Mesothelial cell of epicardium (in vitro differentiated cells): ENCODE measurements at places on chromosomes 7 and 10. TPM values are rescaled to one million over a fixed set of nuclear protein-coding genes. Genes with fewer than 3 reads are reported as not detected.
A peak's percentile ranks its signal among the peaks of the same experiment; 100 is the strongest.

GRCh38 chr7:156816943-156817572 lies 75.9 kb downstream of the LMBR1 start:
- no peak for DNase-seq

DNA sequence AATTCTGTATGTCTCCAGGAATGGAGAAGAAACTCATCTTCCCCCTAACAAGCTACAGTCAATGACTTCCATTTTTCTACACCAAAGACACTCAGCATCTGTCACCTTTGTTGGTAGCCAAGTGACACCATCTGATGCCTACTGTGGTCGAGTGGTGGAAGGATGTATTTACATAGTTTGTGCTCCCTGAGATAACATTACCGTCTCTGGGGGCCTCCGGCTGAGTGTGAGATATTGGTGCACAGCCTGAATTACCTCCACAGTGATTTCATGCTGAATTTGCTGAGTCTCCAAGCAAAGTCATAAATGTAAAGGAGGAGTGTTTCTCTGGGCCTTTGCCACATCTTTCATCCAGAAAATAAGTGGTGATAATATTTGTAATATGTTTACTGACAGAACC lies 114.0 kb downstream of the GRID1 start:
- peak; percentile 13 for DNase-seq

DNA sequence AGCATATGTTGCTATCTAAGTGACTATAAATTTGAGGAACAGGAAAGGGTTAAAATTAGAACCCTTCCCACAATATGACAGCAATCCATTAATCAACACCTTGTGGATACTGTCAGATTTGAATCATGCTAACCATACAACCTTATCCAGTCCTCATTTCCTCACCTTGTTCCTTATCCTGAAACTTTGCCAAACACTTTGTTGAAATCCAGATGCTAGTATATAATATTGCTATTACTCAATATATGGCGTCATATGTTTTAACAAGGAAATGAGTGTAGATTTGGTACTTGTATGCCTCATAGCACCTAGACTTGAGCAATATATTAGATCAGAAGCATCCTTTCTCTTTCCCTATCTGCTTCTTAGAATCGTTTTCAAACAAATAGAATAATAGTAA lies 66.3 kb upstream of the SLC25A13 start:
- DNase-seq = no peak

GRCh38 chr7:107661081-107661864 lies 645 bp downstream of the SLC26A4 start:
- peak; percentile 46 for DNase-seq

GRCh38 chr10:133009218-133009950 lies 67.0 kb upstream of the CFAP46 start:
- DNase-seq = no peak

DNA sequence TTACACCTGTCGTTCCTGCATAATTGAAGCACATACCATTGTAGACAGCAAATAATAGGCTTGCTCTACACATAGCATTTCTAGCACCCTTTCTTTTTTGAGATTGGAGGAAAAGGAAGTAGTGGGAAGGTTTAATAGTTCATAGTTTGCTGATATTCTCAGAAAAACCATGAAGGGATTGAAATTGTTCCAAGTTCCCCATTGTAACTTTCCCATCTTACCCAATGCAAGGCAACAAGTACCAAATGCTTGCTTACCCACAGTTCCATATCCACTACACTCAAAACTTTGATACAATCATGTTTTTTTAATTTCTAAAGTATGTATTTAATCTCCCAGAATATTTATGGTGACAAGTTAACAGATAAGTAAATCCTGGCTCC lies 13.8 kb downstream of the CYP3A5 start:
- no peak for DNase-seq

GRCh38 chr7:46791188-46791587 lies 790.7 kb downstream of the TNS3 start:
- DNase-seq = no peak

DNA sequence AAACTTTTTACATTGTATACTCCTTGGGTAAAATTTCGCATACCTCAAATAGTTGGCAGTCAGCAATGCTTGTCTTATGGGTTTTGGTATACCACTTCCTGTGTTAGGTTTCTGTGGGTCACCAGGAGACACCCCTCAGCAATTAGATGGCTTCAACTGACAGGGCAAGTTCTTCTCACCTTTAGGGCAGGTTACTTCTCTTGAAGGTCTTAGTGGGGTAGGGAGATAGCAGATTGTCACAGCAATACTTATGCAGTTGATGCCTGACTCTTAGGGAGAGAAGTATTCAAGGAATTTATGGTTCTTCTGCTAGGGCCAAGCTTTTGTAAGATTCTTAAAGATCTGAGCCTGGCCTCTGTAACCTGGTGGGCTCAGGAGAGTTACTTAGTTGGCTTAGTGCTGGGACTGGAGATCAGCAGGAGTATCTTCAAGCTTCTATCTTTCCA lies 42.9 kb downstream of the MKLN1 start:
- no peak for DNase-seq

Gene VIPR2
- total RNA-seq = 0.04 to 0.20 TPM (median 0.14 TPM) in 3 replicates

Gene PRRT4
- 7.9 to 9.5 TPM (median 9.1 TPM) in 3 replicates for total RNA-seq

Gene ITGA8
- 19.2 to 21.8 TPM (median 21.7 TPM) in 3 replicates for total RNA-seq
